ENCODE measurements at places on chromosomes 5 and 9. TPM values are rescaled to one million over a fixed set of nuclear protein-coding genes. Genes with fewer than 3 reads are reported as not detected.

- no peak for DNase-seq
Measured at GRCh38 chr9:125239631-125240597, 1.2 kb downstream of the HSPA5 start.

SMIM33 gene
- not detected for total RNA-seq

RNF20 gene
- total RNA-seq = 51.8 TPM

MCIDAS gene
- total RNA-seq = 0.20 TPM

DNA sequence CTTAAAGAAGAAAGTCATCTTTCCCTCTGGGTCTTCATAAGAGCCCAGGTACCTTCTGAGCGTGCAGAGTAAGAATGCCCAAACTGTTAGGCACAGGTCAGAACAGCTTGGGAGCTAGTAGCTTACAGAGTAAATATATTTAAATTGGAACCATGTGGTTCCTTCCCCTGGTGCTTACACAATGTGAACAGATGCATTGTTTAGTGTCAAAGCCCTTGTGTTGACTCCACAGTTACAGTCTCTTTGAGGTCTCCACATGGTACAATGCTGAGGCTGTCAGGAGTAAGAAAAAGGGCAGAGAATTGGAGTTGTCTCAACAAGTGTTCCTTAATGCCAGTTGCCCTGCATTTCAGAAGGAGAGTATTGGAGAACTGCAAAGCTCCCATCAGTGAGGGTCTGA, 188.5 kb downstream of the PAPPA start:
- no peak for DNase-seq
